Hematopoietic multipotent progenitor cell treated with erythropoietin and hydrocortisone succinate and interleukin-3 and kit ligand, for 6 days (in vitro differentiated cells): ENCODE measurements at places on chromosomes 6 and 20.

GRCh38 chr6:157648561-157648960, 174.5 kb upstream of the SNX9 start:
- DNase-seq, result no peak

GRCh38 chr6:110282412-110282811, 75.7 kb downstream of the METTL24 start:
- no peak for DNase-seq

- DNase-seq, result peak; percentile 51
Observed at GRCh38 chr6:167047554-167047953, 48.4 kb downstream of the CEP43 start.

DNA sequence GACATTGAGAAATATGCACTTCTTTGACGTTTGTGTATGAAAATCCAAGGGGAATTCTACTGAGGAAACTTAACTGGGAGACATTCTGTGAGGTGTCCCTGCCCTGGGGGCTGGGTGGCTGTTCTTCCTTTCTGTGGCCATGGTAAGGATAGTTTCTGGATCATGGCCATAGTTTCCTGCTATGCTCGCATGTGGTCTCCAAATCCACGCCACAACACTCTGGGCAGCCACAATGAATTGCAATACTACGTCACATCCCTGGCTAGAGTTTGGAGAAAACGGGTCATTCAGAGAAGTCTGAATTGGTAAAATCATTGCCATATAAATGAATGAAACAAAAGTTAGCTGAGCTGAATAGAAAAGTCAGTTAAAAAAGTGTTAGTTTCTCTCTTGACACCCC, 230.6 kb downstream of the UTRN start:
- DNase-seq, result no peak

- no peak for DNase-seq
Observed at GRCh38 chr6:74609871-74610270, 596.0 kb downstream of the COL12A1 start.

GRCh38 chr6:142302421-142303175, 791 bp downstream of the ADGRG6 start:
- peak; percentile 49 for DNase-seq
